NCI-H2029 (cell line): ENCODE measurements at places on chromosomes 1 and 21.

- DNase-seq, result no peak
Measured at GRCh38 chr1:236765831-236766230, 29.3 kb upstream of the MTR start.

DNA sequence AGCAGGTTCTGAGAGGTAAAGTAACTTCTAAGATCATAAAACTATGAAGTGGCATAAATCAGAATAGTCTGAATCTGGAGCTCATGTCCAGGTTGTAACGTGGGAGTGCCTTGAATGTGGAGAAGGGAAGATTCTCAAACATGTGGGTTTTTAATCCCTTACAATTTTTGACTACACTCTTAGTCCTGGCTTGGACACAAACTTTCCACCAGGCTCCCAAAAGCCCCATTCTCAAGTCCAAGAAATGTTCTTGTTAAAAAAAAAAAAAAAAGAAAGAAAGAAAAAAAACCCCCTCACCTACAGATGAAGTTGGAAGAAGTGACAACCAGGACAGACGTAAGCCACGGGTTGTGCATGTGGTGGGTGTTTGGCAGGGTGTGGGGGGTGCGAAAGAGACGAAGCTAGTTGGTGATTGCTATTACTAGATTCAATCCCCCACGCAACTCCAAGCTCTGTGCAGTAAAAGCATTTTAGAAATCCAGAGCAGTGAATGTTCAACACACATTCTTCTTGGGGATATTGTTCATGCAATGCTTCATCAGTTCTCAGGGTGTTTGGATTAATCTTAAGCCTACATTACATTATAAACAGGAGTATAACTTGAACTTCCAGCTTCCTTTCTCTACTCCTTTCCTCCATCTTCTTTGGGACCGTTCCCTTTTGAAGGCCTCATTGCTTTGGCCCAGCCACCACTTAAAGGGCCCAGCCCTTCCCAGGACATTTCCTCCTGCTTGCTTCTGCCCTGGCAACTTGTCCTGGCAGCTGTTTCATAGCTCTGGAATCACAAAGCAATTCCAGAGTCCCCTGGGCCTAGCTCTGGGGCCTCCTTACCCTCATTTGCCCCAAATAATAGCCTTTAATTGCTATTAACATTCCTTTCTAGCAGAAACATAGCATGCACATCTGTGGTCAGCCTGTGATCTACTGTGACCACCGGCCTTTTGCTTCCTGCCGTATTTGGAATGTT lies 41.8 kb downstream of the PHC2 start:
- DNase-seq, result no peak

GRCh38 chr1:92989936-92990583 lies 28.8 kb upstream of the DIPK1A start:
- no peak for DNase-seq

DNA sequence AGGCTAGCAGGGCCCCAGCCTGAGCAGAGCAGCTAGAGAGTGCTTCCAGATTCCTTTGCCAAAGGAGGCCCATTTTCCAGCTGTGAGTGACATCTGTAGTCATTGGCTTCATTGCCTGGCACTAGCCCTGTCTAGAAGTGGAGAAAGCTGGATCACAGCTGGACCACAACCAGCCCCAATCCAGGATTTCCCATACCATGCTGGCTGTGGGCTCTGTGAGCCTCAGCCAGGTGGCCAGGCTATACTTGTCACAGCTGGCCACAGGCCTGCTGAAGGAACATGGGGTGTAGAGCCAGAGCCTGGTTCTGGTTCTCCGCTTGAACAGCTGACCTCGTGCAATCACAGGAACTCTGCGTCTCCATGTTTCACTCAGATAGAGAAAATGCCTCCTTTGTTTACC lies 36.6 kb downstream of the RIMKLA start:
- no peak for DNase-seq

GRCh38 chr1:99970713-99971255 lies 988 bp downstream of the SLC35A3 start:
- peak; percentile 31 for DNase-seq

DNA sequence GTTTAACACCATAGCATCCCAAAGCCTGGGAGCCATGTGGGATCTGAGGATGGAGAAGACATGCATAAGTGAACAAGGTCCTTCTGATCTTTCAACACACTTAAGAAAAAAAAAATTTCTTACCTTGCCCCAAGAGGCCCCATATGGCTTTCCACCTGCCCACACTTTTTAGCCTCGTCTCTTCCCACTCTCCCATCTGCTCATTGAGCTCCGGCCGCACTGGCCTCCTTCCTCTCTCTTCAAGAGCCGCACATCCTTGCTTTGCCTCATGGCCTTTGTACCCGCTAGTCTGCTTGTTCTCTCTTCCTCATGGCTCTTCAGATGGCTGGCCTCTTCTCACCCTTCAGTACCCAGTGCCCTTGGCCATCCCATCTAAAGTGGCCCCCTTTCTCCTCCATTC lies 70.2 kb upstream of the PDE4B start:
- DNase-seq, result no peak

DNA sequence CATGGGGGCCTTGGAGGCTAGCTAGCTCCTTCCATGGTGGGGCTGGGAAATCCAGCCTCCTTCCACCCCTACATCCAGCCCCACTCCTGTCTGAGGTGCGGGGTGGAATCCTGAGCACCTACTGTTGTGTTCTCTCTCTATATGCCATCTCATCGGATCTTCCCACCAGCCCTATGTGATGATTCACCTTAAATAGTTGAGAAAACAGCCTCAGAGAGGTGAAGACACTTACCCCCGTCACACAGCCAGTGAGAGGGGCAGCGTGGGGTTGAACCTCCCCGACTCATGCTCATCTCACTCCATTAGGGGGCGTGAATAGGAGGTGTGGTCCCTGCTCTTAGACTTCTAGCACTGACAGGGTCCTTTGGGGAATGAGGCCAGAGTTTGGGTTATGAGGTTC lies 31.0 kb upstream of the ACTL8 start:
- DNase-seq, result no peak

DNA sequence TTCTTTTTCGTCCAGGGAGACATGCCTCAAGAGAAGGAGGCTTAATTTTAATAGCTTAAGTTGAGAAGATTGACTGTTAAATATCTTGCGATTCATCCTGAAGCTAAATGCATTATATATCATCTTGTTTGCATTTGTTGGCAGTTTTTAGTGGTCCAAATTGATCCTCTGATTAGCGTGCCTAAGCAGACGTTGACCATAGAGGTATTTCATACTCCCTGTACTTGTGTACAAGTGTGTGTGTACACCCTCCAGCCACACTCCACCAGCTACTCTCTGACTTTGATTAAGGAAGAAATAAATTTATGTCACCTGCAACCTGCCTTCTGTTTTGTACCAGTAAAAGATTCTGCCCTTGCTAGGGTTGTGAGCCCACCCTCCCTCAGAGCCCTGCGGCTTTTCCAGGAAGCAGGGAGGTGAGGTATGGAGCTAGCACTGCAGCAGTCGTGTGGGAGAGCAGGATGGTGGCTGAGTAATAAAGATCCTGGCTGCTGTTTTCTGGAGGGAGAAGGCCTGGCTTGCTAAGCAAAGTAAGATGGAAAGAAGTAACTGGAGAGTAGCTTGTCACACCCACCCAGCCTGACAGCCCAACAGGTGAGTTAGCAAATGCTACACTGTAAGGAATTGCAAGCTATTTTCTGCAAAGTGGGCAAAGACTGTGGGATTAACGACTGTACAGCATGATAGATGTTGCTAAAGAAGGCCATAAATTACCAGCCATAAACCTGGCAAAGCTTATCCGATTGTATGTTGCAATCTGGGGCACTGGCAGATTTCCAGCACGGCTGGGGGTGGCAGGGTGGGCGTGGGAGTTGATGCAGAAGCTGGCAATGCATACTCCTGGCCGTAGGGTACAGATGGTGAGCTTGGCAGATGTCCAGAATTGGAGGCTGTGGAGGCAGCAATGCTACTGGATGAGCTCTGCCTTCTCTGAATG lies 170.2 kb downstream of the TNR start:
- DNase-seq, result no peak
